ENCODE measurements at places on chromosomes 12 and 14.
A peak's percentile ranks its signal among the peaks of the same experiment; 100 is the strongest.

DNA sequence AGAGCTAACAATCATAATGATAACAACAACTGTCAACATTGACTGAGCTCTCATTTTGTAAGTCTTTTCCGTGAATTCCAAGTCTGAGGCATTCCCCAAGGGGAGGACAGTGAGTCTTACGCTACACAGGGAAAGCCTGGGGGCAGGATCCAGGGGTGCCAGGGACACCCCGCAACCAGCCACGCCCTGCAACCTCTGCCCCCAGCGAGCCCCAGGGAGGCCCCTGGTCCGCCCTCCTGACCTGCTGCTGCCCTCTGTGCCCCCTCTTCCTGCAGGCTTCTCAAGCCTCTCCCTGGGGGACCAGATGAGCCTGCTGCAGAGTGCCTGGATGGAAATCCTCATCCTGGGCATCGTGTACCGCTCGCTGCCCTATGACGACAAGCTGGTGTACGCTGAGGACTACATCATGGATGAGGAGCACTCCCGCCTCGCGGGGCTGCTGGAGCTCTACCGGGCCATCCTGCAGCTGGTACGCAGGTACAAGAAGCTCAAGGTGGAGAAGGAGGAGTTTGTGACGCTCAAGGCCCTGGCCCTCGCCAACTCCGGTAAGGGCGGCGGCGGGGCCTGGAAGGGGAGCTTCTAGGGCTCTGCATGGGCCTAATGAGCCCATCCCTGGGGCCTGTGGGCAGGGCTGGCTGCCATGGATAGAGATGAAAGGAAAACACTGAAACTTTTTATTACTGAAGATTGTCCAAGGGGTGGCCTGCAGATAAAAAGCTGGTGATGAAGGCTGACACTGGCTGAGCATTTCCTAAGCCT is 115.4 kb downstream of the ESRRB start:
- no peak for DNase-seq

DNA sequence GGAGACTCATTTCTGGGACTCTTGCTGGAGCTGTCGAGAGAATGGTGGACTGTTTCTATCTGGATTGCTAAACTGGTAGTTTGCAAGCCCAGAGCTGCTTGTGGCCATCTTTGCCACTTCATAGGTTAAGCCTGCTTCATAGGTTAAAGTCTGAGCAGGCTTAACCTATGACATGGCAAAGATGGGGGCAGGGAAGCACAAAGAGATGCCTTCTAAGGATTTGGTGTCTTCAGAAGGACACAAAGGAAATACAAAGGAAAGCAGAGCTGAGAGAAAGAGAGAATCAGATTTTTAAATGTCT is 78.4 kb upstream of the MAX start:
- no peak for DNase-seq

DNA sequence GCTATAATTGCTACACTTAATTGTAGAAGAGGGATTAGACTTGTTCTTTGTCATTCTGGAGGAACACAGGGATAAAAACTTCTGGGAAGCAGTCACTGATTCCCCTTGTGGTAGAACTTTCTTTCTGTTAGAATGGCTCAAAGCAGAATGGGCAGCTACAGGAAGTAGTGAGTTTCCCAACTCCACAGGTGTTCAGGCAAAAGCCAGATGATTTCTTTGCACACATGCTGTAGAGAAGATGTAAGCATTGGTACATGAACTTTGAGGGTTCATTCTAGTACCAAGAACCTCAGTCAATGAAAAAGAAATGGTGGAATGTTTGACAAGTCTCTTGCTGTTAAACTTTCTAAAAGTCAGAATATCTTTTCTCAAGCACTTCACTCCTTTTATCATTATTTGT is 4.3 kb downstream of the NDUFA9 start:
- DNase-seq: no peak

DNA sequence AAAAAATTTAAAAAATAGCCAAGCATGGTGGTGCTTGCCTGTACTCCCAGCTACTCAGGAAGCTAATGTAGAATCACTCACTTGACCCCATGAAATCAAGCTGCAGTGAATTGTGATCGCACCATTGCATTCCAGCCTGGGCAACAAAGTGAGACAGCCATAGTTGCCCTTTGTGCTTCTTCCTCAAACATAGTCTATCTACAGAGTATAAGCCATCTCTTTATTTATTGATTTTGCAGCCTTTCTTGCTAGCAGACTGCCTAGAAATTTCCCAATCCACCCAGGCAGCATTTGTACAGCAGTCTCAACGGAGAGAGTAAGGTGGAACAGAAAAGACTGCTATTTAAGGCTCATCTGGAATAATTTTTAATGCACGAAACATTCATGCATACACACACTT is 68.8 kb downstream of the IPO8 start:
- no peak for DNase-seq

- DNase-seq: no peak
Measured at GRCh38 chr12:124665511-124665910, 98.1 kb upstream of the NCOR2 start.

DNA sequence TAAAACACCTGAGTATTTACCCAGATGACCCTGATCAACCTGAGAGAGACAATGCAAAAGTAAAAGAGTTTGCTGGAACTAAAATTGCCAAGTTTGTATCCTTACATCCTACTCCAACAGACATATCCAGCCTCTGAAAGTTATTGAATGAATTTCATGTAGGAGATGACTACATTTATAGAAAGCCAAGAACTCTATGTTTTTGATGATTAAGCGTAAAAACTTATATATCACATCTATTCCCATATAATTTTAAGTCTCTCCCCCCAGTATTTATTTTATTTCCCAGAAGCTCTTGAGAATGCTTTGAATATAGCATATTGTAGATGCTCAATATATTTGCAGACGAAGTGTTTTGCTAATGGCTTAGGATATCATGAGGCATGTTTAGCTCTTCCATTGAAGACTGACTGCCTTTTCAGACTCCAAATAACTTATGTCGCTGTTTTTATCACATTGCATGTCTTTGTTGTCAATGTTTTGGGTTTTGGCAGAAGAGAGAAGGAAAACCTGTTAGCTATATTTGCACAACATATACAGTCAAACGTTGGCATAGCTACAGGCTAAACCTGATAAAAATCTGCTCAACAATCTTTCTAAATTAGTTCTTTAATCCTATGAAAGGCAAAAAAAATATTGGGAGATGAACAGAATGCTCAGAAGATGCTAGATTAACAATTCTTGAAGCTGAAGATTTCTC is 213.6 kb downstream of the DIO2 start:
- DNase-seq: no peak

DNA sequence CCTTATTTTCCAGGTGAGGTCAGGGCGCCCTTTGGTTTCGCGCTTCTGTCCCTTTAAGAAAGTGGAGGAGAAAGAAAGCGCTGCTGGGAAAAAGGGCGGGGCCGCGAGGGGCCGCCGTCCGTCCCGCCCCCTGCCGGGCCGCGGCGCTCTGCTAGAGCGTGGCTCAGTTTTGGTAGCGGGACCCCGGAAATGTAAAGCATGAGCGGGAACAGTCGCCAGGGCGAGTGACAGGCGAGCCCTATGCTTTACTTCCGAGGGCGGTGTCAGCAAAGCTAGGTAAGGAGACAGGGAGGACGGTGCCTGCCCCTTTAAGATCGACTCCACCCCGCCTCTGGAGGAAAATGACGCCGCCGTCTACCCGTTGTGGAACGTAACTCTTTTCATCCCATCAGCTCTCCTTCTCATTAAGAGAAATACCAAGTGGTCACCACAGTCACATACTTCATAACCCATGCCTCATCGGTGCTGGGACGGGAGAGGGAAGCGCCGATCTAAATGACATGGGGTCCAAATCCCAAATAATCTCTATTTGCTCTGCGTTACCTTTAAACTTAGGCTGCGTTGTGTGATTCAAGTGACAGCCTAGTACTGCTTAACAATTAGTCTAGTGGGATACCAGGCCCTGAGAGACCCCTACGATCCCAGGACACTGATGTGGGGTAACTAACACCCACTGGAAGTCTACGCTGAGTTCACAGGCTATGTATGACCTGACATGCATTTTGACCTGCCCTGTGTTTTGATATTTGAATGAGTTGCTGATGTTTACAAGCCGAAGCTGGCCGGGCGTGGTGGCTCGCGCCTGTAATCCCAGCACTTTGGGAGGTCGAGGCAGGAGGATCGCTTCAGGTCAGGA is at the start of gene ETFBKMT:
Gene ETFBKMT, plus strand, starts transcription at position 602 of the 856 bp plus-strand sequence. CDS start 2,266 bp downstream, outside the sequence.
- DNase-seq: peak; percentile 79

- DNase-seq: no peak
Measured at GRCh38 chr14:62162998-62163589, 400.9 kb downstream of the SNAPC1 start.

DNA sequence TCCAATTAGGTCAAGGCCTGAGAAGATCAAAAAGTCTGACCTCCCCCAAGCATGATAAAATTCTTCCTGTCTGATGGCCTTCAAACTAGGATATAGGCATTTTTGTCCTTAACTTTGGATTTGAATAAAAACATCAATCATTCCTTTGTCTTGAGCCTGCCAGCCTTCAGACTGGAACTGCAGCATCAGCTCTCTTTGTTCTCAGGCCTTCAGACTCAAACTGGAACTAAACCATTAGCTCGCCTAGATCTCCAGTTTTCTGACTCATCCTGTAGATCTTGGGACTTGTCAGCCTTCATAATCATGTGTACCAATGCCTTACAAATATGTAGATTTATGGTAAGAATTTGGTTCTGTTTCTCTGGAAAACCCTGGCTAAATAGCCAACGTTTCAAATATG is 721.7 kb downstream of the GALC start:
- DNase-seq: no peak

DNA sequence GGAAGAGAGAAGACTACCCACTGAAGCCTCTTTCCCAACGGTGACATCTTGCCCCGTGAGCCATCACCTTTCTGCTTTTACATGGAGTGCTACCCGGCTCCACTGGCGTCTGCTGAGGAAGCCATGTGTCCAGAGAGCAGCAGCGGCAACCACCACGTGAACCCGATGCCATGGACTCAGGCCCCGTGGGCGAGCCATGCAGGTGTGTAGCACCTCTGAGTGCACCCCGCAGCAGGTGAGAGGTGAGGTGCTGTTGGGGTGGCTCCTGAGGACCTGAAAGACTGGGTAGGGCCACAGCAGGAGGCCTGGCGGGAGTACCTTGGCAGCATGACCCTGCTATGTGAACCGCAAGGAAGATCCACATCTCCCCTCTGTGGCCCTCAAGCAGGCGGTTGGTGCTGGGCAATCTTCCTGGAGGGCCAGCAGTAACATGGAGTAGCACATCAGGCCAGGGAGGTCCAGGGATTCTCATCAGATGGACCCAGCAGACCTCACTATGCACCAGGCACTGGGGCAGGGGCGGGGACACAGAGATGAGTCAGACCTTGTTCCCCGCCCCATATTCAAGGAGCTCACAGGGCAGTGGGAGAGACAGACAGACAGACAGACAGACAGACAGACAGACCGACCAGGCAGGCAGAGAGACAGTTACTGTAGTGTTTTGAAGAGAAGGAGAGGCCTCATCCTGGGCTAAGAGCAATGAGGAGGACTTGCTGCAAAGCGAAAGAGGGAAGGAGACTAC is 129.6 kb downstream of the PAPOLA start:
- DNase-seq: no peak

- DNase-seq: no peak
Measured at GRCh38 chr14:95485222-95485819, 31.1 kb downstream of the SYNE3 start.

- DNase-seq: no peak
Measured at GRCh38 chr12:72226510-72226909, 45.7 kb upstream of the TRHDE start.

DNA sequence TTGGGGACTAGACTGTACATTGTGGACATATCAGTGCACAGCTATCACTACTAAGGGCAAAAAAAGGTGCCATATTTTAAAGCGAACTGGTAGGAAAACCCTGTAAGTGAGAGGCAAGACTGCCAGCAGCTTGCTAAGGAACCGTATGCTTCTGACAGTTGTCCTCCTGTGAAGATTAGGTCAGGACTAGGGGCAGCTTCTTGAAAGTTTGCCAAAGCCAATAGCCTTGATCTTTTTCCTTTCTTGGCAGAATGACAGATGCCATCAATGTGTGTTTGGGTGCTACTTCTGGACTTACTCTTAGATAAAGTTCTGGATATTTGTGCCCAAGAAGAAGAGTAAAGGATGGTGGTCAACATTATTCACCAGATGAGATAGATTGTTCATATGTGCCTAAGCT is 7.4 kb downstream of the DAAM1 start:
- no peak for DNase-seq

- DNase-seq: no peak
Measured at GRCh38 chr14:51996148-51996746, 6.9 kb downstream of the RTRAF start.

DNA sequence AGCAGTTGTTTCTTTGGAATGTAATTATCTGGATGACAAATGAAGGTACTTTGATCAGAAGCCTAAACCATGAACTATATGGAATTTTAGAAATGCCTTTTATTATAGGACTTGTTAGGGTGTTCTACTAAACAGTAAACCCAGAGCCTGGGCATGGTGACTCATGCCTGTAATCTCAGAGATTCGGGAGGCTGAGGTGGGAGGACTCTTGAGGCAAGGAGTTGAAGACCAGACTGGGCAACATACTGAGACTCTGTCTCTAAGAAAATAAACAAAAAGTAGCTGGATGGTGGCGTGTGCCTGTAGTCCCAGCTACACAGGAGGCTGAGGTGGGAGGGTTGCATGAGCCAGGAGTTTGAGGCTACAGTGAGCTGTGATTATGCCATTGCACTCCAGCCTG is 23.9 kb downstream of the PALS1 start:
- no peak for DNase-seq

DNA sequence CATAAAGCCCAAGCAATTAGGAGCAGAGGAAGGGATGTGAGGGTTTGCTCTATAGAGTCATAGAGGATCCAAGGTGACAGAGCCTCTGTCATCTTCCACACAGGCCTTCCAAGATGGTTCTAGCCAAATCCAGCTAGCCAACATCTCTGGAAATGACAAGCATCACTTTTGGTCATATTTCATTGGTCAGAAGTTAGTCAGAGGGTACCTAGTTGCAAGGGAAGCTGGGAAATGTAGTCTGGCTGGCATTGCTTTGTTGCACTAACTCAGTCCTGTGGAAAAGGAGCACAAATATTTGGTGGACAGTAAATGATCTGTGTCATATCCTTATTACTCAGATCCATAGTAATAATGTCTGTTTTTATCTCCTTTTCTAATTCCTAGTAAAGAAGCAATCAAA is 715.7 kb downstream of the NRXN3 start:
- DNase-seq: no peak

- no peak for DNase-seq
Measured at GRCh38 chr14:56419750-56420149, 159.8 kb upstream of the TMEM260 start.

DNA sequence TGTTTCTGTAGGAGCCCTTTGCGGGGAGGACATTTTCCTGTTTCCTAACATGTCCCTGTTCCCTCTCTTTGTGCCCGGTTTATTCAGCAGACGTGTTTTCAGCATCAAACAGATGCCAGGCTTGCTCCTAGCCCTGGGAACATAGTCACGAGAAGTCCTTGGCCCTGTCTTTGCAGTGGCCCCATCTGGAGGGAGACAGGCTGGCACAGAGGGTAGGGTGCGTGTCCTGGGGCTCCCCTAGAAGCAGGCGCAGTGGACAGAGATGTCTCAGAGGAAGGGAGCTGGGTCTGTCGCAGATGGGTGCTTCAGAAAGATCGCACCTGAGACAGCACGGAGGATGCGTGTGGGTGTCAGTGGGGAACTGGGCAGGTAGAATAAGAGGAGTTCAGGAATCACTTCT is 75.0 kb upstream of the DYNC1H1 start:
- DNase-seq: no peak
